Left colon (tissue), 2 donors: ENCODE measurements at places on chromosomes 13 and 19.

DNA sequence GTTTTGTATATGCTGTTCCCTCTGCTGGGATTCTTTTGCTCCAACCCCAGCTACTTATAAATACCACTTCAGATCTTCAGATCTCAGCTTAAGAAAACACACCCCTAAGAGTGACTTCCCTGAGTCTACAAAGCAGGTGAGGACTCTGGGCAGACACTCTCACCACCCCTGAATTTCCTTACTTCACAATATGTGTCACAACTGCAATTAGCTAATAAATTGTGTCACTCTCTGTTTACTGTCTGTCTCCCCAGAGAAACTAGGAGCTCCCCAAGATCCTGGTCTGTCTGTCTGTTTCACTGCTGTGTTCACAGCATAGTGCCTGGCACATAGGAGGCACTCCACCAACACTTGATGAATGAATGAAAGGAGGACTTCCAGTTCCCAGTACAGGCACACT lies 14.4 kb downstream of the CEBPA start:
- DNase-seq, result no peak

GRCh38 chr13:83201506-83201905 lies 680.8 kb downstream of the SLITRK1 start:
- no peak for DNase-seq

- no peak for DNase-seq
Measured at GRCh38 chr13:95560387-95560786, 7.9 kb downstream of the CLDN10 start.

- no peak for DNase-seq
Measured at GRCh38 chr13:97440598-97441170, 6.7 kb downstream of the RAP2A start.

- no peak for DNase-seq
Measured at GRCh38 chr13:62626771-62627170, 1211.1 kb upstream of the PCDH20 start.

DNA sequence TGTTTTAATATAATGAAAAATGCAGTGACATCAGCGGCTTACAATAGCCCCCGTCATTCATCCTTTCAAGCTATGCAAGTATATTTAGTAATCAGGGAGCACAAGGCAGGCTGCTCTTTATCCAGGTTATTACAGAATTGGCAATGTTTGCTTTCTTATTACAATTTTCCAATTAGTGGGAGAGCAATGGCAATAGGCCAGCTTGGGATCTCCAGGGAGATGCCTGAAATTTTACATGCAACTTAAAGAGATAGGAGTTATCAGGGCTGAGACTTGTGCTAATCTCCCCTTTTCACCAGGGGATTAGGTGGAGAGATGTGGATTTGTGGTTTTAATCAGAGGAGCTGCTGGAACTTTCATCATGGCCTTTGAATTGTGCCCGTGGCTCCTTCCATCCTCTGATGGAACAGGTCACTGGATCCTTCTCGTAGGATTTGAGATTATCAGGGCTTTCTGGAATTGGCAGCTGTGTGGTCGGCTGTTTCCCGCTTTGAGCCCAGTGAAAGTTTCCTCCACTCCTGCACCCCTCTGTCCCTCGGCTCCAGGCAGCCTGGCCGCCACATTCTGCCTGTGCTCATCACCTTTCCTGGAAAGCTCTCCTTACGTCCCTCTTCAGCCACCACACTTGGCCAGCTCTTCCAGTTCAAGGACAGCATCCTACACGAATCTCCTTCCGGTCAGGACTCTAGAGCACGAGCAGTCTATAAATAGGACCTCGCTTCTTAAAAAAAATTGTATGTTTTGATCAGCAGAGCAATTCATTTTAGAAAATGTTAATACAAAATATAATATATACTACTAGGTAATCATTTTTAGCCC lies 47.0 kb downstream of the CBY2 start:
- no peak for DNase-seq

- DNase-seq, result no peak
Measured at GRCh38 chr13:72141855-72142519, 275.0 kb upstream of the DACH1 start.

DNA sequence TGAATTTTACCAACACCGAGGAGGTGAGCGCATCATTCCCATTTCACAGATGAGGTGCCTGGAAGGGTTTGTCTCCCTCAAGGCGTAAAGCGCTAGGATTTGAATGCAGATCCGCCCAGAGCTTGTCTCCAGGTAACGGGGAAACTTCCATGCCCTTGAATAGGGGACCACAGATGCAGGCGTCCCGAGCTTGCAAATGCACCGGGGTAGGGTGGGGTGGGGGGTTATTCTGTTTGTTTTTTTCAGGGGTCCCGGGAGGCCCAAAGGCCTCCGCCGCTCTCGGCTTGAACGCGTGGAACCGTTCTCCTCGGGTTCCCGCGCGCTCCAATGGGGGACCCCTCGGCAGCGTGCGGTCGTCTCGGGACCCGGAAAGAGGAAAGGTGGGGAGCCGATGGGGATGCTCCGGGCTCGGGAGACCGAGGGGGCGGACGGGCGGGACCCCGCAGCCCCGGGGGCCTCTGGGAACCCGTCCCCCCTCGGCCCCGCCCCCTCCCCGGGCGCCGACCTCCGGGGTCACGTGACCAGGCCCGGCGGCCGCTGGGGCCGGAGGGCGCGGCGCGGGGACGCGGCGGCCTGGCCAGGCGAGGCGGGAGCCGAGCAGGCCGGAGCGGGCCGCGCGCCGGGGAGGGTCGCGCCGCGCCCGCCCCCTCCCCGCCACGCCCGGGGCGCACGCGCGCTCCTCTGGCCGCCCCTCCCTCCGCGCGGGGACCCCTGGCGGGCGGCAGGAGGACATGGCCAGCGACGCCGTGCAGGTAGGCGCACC lies at the start of gene PKN1:
Gene PKN1 (plus strand): TSS at position 516 of the 763 bp plus-strand sequence. CDS start 216 bp downstream, at position 732.
- no peak for DNase-seq

DNA sequence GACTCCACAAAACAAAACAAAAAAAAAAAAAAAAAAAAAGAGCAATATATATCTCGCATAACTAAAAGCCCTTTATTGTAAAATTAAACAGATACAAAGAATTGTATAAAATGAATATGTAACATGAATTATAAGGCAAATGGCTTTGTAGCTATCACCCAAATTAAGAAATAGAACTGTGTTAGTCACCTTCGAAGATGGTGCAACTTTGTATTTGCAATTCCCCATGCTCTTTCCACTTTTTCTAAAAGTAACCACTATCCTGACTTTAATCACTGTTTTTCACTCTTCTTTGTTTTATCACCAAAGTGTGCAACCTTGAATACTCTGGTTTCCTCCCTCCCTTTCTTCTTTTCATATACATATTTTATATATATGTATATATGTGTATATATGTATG lies 57.1 kb upstream of the HTR2A start:
- DNase-seq, result no peak
